ENCODE measurements at places on chromosomes 6 and 20.

DNA sequence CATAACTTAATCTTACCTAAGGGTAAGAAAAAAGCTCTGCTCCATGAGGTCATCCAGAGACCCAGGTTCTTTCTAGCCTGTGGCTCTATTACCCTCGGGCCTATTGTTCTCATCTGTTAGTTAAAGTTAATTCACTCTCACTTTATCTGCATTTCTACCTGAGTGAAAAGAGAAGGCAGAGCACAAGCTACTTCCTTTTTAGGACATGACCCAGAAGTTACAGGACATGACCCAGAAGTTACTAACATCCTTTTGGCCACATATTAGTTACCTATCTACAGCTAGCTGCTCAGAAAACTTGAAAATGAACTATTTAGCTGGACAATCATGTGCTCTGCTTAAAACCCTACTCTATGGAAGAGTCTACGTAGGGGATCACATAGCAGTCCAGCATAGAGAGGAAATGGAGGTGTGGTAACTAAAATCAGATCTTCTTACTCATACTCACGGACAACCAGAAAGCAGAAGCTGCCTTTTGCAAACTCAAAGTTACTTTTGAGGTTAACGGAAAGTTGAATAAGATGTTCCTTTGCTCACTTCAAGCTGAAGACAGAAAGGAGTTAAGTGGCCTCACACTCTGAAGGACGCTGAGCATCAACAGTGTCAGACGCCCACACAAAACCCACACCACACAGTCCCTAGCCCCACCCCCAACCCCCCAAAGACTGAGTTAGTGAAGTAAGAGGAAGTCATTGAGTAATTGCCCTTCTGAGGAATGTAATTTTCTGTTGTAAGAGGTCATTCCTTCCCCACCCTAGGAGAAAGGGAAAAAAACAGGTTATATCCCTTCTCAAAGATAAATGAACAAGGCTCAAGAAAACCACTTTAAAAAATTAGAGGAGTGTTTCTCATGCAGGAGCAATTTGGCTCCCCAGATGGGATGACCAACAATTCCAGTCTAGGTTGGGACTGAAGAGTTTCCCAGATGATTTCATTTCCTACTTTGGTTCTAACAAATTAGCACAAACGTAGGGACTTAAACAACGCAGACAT, 45.9 kb upstream of the TAB2 start:
- DNase-seq: peak; percentile 35

- no peak for DNase-seq
Measured at GRCh38 chr20:50138120-50138478, 15.4 kb downstream of the PEDS1 start.

DNA sequence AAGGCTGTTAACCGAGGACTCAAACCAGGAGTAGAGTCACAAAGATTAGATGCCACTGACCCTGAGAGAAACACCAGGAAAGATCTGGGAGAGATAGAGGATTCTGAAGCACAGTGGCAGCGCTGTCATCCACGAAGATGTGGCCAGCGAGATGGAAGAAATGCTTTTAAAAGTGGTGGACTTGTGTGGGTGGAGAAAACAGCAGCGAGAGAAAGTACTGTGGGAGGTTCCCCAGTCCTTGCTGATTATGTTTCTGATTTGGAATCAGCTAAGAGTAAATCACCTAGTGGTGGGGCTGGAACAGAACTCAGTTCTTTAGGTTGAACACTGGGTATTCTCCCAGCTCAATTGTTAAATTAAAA, 435 bp upstream of the ZNF322 start:
- DNase-seq: no peak

GRCh38 chr20:41398408-41398807, 31.8 kb upstream of the EMILIN3 start:
- DNase-seq: no peak

- no peak for DNase-seq
Measured at GRCh38 chr6:53699462-53699861, 33.9 kb upstream of the KLHL31 start.

GRCh38 chr20:35121186-35121585, 25.9 kb downstream of the EDEM2 start:
- DNase-seq: no peak

DNA sequence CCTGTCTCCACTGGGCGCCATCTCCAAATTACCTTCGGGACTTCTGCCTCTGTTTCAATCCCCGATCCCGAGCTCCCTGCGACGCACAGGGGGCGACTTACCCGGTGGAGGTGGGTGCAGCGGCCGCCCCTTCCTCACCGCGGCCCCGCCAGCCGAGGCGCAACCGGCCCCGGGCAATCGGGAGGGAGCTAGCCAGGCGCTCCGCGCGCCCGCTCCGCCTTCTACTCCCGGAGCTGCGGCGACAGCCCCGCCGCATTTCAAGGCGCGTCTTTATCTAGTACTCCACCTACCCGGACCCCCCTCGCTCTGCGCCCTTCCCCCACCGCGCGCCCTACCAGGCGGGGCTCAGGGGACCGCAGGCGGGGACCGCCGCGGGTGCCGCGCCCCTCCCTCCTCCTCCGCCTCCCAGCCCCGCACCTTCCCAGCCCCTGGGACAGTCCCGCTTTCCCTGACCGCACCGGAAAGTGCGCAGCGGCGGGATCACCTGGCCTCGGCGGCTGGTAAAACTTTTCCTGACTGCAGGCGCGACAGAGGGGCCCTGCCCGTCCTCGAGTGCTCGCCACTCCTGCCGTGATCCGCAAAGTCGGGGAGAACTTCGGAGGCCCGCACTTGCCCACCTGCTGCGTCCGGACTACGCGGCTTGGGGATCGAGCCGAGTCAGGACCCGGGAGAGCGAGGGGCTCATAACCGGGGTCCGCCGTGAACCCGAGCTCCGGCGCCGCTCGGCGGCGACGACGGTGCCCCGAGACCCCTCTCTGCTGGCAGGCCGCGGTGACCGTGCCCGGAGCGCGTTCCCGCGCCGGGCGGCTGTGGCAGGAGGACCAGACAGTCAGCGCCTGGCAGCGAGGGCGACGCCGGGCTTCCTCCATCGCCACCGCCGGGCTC, 8.0 kb upstream of the NKX2-2 start:
- DNase-seq: no peak

GRCh38 chr6:167974640-167975344, 22.7 kb upstream of the KIF25 start:
- no peak for DNase-seq

DNA sequence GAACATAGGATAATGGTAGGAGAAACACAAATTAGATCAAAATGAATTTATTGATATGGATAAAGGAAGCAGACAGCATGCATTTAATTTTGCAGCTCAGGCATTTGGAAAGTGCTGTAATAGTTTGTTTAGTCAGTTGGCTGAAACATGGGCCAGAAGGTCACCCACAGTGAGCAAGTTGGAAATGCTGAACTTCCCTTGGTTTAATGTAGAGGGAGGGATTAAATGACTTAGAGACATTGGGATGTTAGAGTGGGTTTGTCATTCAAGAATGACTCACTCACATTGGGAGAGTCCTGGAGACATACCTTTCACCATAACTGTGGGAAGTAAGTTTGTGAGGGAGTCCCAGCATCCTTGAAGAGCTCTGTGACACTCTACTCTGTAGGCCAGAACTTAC, 231.5 kb upstream of the PLCB4 start:
- no peak for DNase-seq

GRCh38 chr6:1669996-1670395, 60.3 kb downstream of the FOXC1 start:
- no peak for DNase-seq

DNA sequence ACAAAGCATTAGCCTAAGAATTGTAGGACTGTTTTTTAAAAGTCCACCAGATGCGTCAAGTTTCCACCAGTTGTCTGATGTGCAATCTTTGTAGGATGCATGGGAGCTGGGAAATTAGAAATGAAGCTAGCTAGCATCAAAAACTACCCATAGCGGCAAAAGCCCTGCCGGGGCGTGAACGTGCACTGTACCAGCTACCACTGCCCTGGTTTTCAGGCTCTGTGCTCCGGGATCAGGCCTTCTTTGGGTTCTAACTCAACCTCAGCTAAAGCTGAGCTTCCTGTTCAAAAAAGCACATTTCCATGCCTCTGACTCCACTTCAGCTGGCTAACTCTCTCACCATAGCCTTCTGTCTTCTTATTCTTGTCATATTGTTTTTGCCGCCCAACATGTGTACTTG, 26.9 kb upstream of the FUCA2 start:
- DNase-seq: no peak

- DNase-seq: no peak
Measured at GRCh38 chr20:1478566-1478965, 11.9 kb upstream of the NSFL1C start.

GRCh38 chr6:132443206-132443605, 41.9 kb upstream of the MOXD1 start:
- no peak for DNase-seq

DNA sequence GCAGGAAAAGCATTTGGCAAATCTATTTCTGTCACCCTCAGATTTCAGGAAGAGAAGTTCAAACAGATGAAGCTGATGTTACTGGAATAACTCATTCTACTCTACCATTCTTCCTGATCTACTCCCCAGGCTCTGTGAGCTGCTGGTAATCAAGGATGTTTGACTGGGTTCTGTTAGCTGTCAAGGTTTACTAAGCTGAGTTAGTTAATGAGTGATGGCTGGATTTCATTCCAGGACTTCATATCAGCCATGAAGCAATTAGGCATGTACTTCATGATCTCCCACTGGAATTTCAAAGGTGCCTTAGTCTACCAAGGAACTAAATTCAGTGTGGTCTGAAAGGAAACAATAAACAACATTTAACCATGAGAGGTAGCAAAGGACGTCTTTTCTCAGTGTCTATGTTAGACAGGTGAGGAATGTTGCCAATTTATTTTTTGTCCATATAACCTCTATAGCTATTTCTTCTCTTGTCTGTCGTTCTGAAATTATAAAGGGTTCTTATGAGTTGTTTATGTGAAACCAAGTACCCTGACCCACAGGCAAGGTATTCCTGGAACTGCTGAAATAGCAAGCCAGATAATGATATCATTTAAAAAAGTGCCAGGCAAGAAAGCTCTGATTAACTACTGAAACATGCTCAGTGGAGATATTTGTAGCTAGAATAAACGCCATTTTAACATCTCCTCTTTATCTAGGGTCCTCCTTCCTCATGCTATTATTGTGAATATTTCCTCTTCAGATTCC, 112.9 kb downstream of the BACH2 start:
- no peak for DNase-seq

GRCh38 chr6:1910621-1911407, 301.1 kb downstream of the FOXC1 start:
- no peak for DNase-seq

- no peak for DNase-seq
Measured at GRCh38 chr20:20095114-20095872, 43.0 kb downstream of the CFAP61 start.

- no peak for DNase-seq
Measured at GRCh38 chr6:16857969-16858592, 96.8 kb upstream of the ATXN1 start.

All from stimulated activated CD8-positive, alpha-beta memory T cell treated with anti-CD3 and anti-CD28 coated beads, Interleukin-7, amount 100 ng/mL, for 24 hours (primary cell).